ENCODE measurements at places on chromosomes 3 and 15.

- no peak for DNase-seq
Measured at GRCh38 chr15:83379579-83379959, 67.6 kb upstream of the SH3GL3 start.

GRCh38 chr3:132570016-132570415 lies 27.1 kb upstream of the ACKR4 start:
- no peak for DNase-seq

DNA sequence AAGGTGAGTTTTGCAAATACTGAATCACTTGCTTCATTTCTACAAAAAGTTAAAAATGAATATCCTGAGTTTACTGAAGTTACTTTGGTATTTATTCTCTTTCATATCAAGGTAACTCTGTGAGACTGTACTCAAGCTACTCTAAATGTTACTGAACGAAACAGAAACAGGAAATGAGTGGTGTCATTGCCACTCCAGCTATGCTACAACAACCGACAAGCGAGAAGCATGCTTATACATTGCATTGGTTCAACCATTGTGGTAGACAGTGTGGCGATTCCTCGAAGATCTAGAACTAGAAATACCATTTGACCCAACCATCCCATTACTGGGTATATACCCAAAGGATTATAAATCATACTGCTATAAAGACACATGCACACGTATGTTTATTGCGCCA lies 313.2 kb upstream of the THBS1 start:
- no peak for DNase-seq

DNA sequence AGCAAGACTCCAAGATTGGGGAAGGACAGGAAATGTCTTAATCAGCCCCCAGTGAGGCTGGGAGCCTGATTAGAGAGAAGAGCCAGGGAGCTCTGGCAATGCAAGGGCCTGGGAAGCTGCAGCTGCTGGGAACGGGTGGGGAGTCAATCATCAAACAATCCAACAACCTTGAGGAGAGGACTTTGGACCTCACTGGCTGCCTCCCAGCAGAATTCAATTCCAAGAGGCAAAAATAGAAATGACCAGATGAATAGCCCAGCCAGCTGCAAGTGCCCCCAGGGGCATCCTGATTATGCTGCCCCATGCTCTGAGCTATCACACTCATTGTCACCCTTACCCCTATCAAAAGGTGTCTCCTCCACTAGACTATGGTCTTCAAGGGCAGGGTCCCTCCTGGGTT lies 6.1 kb upstream of the HOMER2 start:
- DNase-seq: no peak

DNA sequence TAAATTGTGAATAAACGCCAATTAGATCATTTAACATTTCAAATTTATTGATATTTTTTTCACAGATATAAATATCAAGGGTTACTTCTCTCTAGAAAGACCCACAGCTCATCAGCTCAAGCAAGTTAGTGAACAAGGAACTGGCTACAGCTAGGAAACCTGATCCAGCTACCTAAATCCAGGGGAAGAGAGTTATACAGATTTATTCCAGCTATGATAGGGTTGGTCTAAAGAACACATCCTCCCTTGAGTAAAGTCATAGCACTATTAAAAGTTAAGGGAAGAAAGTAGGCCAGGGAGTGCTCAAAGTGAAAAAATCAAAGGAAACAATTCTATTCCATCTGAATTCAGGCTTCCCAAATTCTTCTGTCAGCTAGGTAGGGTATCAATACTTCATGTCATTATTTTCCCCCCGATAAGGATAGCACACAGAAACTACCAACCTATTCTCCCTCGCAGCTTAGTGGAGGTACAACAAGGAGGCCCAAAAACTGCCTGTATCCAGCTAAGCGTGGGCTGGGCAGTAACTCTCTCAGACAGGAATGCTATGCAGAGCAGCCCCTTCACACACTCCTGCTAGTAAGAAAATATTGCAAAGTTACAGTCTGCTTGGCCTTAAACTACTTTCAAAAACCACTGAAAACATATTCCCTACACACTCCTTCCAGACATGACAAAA lies 44.0 kb downstream of the DCUN1D1 start:
- DNase-seq: no peak

DNA sequence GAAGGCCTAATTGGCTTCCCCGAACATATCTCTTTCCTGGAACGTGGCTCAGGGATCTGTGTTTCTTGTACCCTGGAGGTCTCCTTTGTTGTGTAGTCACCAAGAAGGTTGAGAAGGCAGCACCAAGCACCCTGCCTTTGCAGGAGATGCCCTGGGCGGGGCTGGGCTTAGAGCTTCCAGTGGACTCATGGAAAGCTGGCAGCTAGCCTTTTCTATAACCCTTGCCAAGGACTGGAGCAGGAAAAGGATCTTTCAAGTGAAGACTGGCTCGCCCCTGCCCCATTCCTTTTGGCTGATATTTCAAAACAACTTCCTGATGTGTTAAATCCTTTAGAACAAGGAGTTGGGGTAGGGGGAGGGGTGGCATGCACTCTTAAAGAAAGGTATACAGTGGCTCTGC lies 58.9 kb upstream of the EPHA6 start:
- no peak for DNase-seq

- DNase-seq: no peak
Measured at GRCh38 chr3:135667061-135667460, 298.5 kb upstream of the PPP2R3A start.

- no peak for DNase-seq
Measured at GRCh38 chr3:51371943-51372557, 13.0 kb upstream of the MANF start.

DNA sequence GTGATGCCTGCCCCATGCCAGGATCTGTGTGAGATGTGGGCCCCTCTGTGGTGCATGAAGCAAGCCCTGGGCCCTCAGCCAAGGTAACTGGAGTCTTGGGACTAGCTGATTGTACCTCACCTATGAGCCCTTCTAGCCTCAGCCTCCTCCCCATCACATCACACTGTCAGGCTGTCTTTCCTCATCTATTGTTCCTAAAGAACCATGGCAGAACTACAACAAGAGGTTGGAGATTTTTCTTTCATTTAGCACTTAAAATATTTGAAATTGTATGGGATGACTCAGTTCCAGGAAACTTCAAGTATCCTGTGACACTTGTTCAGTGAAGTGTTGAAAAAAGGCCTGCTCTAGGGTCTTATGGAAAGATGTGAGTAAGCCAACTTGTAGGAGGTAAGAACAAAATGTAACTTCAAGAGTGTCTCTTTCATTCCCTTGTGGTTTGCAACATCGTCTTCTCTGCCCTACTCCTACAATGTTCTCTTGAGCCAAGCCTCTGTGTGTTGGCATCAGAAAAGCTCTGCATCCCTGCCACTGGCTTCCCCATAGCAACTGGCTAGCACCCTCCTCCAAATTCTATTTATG lies 58.7 kb upstream of the TIPARP start:
- DNase-seq: no peak

DNA sequence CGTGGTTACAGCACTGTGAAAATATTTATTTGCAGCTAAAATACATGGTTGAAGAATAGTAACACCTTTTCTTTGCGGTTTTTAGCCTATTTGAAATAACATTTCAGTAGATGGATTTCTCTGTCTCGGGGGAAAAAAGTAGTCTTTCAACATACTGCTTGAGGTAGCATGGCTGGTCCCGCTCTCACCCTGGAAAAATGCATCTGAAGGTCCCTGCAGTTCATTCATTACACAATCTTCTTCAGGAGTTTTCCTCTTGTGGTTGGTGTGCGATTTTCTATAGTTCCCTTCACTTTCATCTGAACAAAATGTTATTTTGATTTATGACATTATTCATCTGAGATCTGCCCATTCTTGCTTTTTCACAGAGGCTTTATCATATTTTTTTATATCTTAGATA lies 75.9 kb downstream of the STRIT1 start:
- no peak for DNase-seq

GRCh38 chr3:38468765-38469164 lies 15.1 kb downstream of the ACVR2B start:
- no peak for DNase-seq

GRCh38 chr3:8450618-8451017 lies 51.0 kb upstream of the LMCD1 start:
- no peak for DNase-seq

GRCh38 chr3:10941972-10942371 lies 50.6 kb upstream of the SLC6A1 start:
- no peak for DNase-seq

DNA sequence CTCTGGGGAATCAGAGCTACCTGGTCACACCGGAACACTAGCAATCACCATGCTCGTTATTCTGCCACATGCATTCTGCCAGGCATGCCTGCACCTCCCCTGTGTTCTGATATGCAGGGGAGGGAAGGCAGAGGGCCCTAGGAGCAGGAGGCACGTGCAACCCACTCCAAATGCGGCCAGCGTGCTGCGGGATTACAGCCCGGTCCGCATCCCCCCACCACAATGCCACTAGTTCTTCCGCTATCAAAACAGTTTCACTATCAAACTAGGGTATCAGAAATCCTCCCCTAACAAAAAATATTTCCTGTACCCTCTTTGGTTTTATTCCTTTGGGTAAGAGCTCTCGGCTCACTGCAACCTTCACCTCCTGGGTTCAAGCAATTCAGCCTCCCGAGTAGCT lies 223.2 kb upstream of the IGF1R start:
- no peak for DNase-seq

- no peak for DNase-seq
Measured at GRCh38 chr3:140292170-140292569, 357.2 kb downstream of the CLSTN2 start.

- no peak for DNase-seq
Measured at GRCh38 chr15:55255714-55256113, 33.9 kb downstream of the RAB27A start.

GRCh38 chr15:55247311-55247710 lies 42.3 kb downstream of the RAB27A start:
- no peak for DNase-seq

DNA sequence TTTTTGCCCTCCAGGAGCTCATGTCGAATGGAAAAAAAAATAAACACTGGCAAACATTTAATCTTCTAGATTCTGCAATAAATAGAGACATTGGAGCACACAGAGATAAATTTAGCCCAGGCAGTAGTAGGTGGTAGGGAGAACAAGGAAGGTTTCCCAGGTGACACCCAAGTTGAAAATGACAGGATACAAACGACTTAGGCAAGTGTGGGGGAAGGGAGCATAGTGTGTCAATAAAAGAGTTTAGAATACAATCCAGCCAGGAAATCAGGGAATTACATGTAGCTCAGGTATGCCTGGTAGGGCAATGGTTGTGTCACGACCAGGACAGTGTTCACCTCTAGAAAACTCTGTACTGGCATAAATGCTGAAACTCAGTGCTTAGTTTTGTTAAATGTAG lies 364.6 kb upstream of the AGTR1 start:
- DNase-seq: no peak

DNA sequence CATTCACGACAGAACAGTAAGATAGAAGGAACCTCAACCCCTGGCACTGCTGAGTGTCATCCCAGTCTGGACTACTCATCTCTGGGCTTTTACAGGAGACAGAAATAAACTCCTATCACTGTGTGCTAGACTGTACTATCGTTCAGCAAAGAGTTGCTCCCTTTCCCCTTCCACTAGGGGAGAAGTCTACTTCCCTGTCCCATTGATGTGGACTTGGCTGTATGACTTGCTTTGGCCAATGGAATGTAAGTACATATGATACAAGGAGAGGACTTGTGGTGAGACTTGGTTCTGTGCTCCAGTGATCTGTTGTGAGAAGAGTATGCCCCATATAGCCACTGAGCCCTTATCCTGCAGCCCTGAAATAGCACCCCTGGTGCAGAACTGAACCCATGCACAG lies 5.3 kb upstream of the KIF7 start:
- DNase-seq: no peak

- no peak for DNase-seq
Measured at GRCh38 chr3:116020495-116020894, 397.2 kb downstream of the GAP43 start.

DNA sequence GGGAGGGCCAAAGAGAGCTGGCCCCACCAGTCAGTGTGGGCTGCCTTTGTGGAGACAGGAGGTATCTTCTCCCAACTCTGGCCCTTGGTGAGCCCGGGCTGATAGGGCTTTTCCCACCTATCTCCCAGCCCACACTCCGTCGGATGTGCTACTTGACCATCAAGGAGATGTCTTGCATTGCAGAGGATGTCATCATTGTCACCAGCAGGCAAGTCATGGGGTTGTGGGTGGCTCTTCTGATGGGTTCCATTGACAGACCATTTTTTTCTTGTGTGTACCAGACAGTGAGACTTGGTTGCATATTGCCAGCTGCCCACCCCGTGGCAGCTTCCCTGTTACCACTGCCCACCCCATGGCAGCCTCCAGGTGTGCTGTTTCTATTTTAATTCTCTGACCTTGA lies 3.3 kb downstream of the COPG1 start:
- DNase-seq: no peak

GRCh38 chr15:56425976-56426375 lies 39.0 kb downstream of the MNS1 start:
- DNase-seq: no peak

GRCh38 chr3:8709801-8710507 lies 23.6 kb upstream of the CAV3 start:
- no peak for DNase-seq

DNA sequence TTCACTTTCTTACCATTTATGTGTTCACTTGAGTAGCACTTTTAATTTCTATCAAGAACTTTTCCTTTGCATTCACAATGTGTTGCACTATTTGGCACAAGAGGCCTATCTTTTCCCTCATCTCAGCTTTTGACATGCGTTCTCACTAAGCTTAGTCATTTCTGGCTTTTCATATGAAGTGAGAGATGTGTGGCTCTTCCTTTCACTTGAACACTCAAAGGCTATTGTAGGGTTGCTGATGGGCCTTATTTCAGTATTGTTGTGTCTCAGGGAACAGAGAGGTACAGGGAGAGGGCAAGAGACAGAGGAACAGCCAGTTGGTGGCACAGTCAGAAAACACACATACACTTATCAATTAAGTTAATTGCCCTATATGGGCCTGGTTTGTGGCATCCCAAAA lies 127.4 kb upstream of the MLF1 start:
- no peak for DNase-seq

DNA sequence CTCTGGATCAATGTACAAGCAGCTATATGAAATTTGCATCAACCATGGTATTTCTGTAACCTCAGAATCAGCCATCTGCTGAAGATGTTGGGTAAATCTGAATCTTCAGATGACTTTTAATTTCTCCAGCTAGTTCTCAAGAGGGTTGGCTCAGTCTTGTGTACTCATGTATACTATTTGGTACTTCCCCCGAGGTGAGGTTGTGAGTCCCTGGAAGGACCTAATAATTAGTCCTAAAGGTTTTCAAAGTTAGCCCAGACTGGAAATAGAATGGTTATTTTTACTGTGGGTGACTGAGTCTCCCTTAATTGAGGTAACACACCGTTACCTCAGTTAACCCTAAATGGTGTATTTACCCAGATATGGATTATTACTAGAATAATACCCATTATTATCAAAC lies 104.3 kb upstream of the THSD4 start:
- DNase-seq: no peak

DNA sequence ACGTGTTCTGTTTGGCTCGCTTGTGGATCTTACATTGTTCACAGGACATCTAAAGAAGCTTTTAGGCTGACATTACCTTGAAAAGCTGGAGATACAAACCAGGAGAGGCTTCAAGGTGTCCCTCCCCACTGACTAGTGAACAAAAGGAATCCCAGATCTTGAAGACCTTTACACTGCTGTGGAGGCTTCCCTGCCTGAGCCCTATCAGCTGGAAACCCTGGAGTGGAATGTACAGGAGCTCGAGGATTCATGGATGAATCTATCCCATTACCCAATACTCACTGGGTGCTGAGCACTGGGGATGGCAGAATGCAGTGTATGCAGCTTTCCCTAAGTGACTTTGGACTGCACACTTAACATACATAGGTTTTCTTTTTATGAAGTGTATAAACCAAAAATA lies 82.3 kb upstream of the MFGE8 start:
- DNase-seq: no peak

GRCh38 chr3:158005391-158006100 lies 100.7 kb downstream of the SHOX2 start:
- DNase-seq: no peak

GRCh38 chr15:100735129-100736053 lies 133.0 kb downstream of the ASB7 start:
- DNase-seq: no peak
